BJ (cell line): ENCODE measurements at places on chromosomes 6 and 20.

DNA sequence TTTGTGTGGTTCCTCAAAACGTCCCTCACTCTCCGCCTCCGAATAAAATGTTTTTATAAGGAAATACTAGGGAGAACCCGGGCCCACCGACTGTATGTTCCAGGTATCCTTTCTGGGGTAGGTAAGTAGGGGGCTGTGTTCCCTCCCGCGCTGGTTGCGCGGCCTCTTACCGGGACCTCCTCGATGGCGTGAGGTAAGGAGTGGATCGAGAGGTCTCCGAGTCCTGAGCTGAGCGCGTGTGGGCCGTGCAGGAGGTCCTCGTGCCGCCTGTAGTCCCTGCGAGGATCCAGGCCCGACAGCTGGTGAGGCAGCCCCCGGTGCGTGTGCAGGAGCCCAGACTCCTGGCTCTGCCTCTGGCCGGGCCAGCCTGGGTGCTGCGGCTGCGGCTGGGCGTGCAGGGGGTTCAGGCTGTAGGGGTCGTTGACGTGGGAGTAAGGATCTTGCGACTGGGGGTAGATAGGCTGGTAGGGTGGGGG, 5.1 kb downstream of the TFAP2A start:
- DNase-seq: no peak

- DNase-seq: no peak
Measured at GRCh38 chr6:19410481-19410880, 426.7 kb upstream of the ID4 start.

DNA sequence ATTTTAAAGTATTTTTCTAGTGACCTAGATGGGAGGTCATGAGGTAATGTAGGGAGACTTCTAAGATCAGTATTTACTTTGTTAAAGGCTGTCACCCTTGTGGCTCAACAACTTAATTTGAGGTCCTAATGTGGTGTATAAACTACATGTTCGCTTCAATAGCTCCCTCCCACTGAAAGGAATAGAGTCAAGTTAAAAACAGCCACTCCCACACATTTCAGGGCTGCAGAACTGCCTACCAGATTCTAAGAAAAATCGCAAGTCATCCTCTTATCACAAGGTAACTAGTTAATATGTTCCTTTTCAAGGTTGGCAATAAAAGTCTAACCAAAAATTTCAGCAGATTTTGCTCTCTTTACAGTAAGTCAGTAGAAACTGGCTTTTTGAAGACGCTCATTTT, 15.1 kb downstream of the GSTA1 start:
- no peak for DNase-seq

- no peak for DNase-seq
Measured at GRCh38 chr6:112909781-112910180, 562.7 kb downstream of the RFPL4B start.

DNA sequence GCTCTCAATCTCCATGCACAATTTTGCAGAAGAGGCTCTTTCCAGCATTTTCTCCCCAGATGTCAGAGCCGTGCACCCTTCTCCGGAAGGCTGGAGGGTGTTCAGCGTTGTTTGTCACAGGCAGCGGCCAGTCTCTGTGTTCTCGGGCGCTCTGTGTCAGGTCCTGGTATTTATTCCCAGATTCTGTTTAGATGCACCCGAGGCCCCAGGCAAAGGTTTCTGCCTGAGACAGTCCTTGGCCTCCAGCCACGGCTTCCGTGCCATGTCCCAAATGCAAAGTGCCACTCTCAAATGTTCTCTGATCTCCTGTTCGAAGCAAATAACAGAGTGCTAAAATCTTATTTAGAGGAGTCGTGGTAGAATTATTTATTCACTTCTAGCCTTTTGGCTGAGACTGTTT, 140.3 kb upstream of the AGPAT4 start:
- no peak for DNase-seq

DNA sequence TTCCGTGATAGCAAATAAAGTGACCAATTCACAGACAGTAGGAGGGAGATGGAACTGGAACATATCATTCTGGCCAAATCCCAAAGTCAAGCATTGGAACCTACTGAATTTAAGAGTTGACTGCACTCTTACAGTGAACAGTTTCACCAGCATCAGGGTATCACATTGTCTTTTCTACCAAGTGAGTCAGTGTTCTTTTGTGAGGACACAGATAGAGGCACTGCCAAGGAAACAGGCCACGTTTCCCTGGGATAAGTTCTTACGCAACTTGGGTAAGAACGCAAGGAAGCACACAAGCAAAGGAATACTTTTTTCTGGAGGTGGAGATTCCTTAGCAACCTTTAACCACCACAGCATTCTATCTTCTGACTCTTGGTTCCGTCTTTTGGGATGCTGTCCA, 28.6 kb upstream of the ENPP5 start:
- DNase-seq: no peak

DNA sequence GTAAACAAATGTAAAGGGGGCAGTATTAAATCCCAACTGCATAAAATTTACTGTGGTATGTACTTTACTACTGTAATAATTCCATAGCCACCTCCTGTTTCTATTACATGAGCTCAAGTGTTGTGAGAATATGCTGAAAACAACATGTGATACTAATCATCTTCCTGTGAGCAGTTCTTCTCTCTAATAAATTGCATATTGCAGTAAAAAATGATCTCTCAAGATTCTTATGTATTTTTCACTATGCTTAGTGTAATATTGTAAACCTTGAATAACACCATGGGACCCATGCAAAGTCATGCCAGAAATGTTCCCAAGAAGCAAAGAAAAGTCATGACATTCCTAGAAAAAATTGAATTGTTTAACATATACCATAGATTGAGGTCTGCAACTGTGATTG, 133.0 kb upstream of the ATXN1 start:
- DNase-seq: no peak

GRCh38 chr20:21618759-21619416, 86.6 kb upstream of the PAX1 start:
- DNase-seq: no peak

DNA sequence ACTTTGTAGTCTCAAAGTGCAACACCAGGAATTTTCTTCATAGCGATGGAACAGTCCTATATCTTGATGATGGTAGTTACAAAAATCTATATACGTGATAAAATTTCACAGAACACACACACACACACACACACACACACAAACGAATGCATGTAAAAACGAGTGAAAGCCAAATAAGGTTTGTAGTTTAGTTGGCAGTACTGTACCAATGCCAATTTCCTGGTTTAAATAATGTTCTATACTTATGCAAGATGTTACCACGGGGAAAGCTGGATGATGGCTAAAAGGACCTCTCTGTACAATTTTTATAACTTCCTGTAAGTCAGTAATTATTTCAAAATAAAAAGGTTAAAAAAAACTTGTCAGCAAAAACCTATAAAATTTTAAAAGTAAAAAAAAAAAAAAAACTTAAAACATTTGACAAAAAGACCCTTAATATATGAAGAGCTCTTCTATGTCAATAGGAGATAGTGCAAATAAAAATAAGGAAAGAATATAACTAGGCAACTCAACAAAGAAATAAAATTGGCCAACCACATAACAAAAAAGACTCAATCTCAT, 37.6 kb downstream of the PDSS2 start:
- no peak for DNase-seq

DNA sequence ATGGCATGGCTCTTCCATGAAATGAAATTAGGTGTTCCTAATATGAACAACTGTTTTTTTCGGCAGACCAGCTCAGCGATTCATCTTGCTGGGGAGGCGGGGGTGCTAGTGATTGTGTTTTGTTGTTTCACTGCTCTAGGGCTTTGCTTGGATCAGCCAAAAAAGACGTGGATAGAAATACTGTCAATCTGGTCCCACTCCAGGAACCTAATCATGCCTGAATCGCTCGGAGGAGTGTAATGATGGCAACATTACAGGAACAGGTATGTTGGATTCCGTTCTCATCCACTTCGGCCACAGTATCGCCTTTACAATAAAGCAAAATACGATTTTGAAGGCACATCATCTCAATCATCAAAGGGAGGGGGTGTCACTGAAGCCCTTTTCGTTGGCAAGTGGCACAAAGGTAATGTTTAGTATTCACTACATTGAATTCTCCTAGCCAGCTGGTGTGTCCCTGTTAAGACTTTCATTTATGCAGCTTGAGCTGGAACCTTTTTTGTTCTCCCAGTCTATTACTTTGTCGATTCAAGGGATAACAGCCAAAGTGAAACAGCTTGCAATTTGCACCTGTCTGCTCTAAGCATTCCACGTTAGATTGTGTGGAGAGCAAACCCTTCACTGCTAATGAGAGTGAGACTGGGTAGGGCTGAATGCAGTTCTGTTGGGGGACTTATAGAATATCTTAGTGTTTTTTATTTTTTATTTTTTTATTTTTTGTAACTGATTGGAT, 477.7 kb downstream of the TFAP2A start:
- no peak for DNase-seq

- DNase-seq: no peak
Measured at GRCh38 chr20:31913431-31914157, 38.3 kb downstream of the PDRG1 start.

- no peak for DNase-seq
Measured at GRCh38 chr6:163249651-163250101, 164.8 kb upstream of the QKI start.

DNA sequence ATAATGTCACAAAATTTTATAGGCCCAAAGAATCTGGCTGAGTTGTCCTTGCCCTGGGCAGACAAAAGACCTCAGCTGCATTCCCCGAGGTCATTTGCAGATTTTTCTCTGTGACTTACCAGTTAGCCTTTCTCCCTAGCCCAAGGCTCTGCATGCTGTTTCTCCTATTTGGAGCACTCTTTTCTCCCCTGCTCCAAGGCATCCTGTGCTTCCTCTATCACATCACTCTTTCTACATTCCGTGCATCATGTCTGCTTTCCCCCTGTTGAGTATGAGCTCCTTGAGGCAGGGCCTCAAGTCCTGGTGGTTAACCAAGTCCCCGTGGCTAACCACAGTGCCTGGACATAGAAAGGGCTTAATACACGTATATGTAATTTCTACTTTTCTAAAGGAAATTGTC, 593 bp upstream of the GSTA3 start:
- no peak for DNase-seq

- DNase-seq: no peak
Measured at GRCh38 chr6:1672379-1672778, 62.7 kb downstream of the FOXC1 start.

DNA sequence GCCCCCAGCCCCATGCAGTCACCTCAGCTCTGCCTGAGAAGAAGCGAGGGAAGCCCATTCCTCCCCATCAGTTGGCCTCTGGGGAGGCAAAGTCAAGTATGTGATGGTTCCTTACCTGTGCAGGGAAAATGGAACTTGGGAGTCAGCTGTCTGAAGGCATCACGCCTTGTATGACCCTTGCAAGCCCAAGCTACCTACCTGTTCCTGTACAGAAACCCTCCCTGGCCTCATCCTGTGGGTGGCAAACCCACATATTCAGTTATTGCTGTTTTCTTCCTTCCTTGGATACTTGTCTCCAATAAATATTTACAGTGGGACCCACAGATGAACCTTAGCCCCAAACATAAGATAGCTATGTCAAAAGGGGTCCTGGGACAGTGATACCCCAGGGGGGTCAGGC, 92.2 kb upstream of the MLN start:
- DNase-seq: no peak

- DNase-seq: no peak
Measured at GRCh38 chr6:125945378-125946141, 11.0 kb upstream of the HINT3 start.

DNA sequence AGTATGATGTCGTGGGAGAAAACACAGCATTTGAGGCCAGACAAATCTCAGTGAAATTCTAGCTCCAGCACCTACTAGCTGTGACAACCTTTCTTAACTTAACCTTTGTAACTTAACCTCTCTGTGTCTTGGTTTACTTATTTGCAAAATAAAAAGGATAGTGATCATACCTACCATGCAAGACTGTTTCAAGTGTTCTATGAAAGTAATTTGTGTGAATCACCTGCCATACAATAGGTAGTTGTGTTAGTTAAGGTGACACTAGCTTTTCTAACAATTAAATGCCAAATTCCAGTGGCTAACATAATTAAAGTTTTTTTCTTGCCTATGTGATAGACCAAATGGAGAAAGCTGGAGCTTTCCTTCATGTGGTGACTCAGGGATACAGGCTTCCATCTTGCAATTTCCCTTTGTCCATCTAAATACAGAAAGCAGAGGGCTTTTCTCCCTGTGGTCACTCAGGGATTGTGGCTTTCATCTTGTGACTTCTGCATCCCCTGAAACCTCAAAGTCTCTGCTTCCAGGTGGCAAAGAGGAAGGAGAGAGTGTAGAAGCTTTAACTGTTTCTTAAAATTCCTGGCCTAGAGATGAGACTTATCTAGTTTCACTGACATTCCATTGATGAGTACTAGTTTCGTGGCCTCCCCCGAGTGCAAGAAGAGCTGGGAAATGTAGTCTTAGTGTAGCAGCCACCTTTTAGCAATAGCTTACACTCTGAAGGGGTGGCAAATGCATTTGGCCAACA, 311.4 kb downstream of the CLIC5 start:
- no peak for DNase-seq

DNA sequence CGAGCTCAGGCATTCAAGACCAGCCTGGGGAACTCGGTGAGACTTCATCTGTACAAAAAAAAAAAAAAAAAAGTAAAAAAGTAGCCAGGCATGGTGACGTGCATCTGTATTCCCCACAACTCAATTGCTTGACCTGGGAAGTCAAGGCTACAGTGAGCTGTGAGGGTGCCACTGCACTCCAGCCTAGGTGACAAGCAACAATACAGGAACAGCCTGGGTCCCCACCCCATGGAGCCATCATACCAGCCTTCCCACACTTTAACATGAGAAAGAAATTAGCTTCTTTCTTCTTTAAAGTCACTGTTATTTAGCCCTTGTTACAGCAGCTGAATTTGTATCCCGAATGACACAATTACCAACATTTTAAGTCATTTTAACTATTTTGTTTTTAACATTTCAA, 56.1 kb downstream of the SCML4 start:
- no peak for DNase-seq

DNA sequence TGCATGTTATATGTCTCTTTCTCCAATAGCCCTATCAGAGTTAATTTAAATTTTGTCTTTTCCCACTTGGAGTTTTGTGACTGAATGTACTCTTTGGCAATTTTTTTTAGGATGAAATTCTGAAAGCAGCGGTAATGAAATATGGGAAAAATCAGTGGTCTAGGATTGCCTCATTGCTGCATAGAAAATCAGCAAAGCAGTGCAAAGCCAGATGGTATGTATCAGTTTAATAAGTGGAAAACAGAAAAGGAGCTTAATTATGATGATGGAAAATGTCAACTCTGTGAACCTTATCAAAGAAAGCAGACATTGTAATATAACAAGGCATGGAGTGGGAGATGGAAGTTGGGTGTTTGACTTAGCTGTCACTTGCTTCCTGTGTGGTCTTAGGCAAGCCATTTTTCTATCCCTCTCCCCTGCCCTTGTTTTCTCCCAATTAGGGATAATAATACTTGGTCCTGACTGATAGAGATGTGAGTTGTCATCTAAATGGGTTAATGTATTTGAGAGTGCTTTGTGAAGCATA, 2.7 kb downstream of the CDC5L start:
- no peak for DNase-seq

DNA sequence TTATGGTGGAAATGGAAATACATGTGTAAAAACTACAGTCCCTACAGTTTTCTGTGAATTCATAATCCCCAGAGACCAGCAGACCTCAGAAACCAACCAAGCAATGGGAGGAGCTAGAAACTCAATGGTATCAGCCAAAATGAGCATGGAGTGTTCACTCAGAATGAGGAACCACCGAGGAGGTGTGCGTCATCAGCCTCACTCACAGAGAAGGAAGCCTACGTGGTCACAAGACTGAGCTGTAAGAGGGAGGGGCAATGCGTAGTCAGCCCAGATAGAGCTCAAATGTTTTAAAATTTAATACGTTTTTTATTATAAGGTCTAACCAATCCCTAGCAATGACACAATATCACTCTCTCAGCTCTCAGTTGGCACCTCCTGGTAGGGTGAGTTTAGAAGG, 17.4 kb downstream of the MYLK4 start:
- DNase-seq: no peak

GRCh38 chr6:128314190-128314589, 206.2 kb downstream of the PTPRK start:
- DNase-seq: no peak
